ENCODE measurements at places on chromosomes 6 and 20. TPM values are rescaled to one million over a fixed set of nuclear protein-coding genes. Genes with fewer than 3 reads are reported as not detected.

Gene ANKRD66
- not detected for total RNA-seq

Gene IYD
- not detected for total RNA-seq

DNA sequence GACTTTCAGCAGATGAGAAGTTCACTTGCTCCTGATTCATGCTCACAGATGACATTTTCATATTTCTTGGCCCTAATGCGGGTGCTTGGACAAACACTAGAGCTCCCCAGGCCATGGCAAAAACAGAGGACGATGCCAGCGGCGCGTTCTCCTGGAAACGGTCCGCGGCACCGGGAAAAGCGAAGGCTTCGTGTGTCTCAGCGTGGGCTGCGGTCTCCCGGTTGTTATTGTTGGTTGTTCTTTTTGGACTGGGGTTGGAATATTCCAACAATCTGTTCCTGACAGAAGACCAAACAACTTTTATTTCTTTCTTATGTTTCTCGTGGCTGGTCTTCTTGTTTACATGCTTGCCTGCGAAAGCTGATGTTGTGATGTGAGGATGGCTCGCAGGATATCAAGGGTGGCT is 46.8 kb upstream of the NEDD9 start:
- no peak overlapping the region for H3K4me3 ChIP-seq
- H3K36me3 ChIP-seq: no peaks in the 10 kb centered on the region
- peaks cover 32% of the 10 kb centered on the region for H3K4me1 ChIP-seq
- no peaks in the 10 kb centered on the region for H3K27me3 ChIP-seq
- no peak overlapping the region for H3K27ac ChIP-seq

DNA sequence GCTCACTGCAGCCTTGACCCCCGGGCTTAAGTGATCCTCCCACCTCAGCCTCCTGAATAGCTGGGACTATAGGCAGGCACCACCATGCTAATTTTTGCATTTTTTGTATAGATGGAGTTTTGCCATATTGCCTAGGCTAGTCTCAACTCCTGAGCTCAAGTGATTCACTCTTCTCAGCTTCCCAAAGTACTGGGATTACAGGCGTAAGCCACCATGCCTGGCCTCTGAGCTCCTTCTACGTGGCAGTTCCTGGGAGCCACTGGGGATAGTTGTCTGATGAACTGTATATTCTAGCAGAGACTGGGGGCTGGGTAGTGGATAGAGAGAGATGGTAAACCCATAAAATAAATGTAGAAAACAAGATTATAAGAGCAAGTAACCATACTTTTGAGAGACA is 26.1 kb downstream of the IYD start:
- H3K4me3 ChIP-seq: no peak overlapping the region
- DNase-seq: no peak
- H3K27ac ChIP-seq: no peak overlapping the region

Gene TCF19
- 21.7 TPM for total RNA-seq

Gene AIF1
- total RNA-seq: not detected

DNA sequence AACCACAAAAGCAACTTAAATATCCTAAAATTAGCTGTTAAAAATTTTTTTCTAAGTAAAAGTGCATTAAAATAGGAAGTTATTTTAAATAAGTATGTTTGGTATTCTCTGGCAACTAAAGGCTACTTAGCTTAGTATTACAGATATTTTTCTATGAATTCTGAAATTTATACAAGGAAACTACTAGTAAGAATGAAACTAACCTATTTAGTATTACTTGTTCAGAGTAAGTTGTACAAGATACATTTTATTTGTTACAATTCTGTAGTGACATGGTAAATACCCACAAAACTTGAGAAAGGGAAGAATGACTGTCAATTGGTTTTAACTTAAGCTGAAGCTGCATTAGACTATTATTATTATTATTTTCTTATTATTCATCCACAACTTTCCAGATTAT is 6.5 kb downstream of the PHIP start:
- no peak for DNase-seq
- H3K4me1 ChIP-seq: peaks cover 42% of the 10 kb centered on the region
- peaks cover 4% of the 10 kb centered on the region for H3K36me3 ChIP-seq
- no peaks in the 10 kb centered on the region for H3K27me3 ChIP-seq
- no peak overlapping the region for H3K27ac ChIP-seq

DNA sequence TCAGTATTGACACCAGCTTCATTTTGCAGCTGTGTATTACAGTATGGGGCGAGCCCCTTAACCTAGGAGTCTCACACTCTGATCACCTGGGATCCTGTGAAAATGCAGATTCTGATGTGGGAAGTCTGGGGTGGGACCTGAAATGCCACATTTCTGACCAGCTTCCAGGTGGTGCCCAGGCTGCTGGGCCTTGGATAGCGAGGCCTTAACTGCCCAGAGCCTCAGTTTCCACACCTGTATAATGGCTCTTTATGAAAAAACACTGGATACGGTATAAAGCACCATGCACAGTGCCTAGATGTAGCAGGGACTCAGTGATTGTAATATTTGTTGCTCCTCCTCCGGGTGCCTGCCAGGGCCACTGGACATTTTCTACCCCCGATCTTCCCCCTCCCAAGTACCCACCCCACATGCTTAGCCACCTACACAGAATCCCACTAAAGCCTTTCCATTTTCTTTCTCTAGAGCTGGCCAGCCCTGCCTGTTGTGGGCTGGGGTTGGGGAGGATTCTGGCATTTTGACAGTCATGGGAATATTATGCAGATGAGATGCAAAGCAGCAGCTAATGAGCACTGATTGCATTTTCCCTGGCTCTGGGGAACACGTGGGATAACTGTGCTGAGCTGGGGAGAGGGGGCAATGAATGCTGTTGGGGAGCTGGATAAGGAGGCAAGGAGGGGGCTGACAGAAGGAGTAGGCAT is 44.8 kb downstream of the SPDEF start:
- no peak overlapping the region for H3K27ac ChIP-seq
- no peak for DNase-seq
- peaks cover 5% of the 10 kb centered on the region for H3K27me3 ChIP-seq
- no peak overlapping the region for H3K4me3 ChIP-seq

DNA sequence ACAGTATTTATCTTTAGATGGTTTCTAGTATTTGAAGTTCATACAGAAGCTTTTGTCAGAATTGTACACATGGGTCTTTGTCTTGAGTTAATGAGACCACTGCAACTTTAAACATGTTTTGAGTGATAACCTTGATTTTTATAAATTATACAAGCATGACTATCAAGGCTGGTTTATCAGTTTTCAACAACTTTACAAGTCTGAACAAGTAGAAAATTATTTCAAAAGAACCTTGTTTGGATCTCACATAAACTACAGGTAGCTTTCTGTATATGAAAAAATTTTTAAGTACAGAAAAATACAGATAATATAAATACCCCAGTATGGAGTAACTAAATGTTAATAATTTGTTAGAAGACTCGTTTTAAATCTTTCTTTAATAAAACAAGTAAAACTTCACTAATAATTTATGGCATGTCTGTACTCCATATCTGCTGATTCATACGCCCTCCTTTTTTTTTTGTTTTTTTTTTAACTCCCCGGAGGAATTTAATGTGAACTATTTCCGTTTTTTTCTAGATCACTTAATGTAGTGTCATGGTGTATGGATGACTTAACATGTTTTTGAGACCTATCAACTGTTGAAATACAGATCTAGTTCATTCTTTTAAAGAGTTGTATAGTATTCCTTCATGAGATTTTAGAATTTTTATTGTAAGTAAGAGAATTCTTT is 18.3 kb downstream of the VAPB start:
- H3K36me3 ChIP-seq: peaks cover 4% of the 10 kb centered on the region
- no peak for DNase-seq
- no peak overlapping the region for H3K4me3 ChIP-seq
- no peak overlapping the region for H3K27ac ChIP-seq

DNA sequence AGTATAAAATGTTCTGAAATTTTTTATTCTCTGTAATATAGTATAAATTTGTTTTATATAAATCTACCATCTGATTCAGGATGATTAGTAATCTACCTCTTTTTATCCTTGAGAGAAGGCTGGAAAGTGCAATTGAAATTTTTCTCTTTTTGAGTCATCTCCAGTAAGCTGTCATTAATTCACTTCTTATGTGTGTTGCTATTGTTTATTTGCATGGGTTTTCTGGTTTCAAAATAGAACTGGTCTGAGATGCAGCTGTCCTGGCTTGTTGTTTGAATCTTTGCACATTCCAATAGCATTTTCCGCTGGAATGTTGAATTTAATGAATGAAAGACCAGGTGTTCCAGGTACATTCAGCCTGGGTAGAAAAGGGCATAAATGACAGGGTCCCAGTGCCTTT is 24.3 kb upstream of the TAB2 start:
- H3K4me3 ChIP-seq: no peak overlapping the region
- H3K27ac ChIP-seq: no peak overlapping the region
- H3K27me3 ChIP-seq: no peaks in the 10 kb centered on the region
- H3K36me3 ChIP-seq: no peaks in the 10 kb centered on the region

- peaks cover 14% of the 10 kb centered on the region for H3K27me3 ChIP-seq
- no peak overlapping the region for H3K4me3 ChIP-seq
- peaks cover 53% of the 10 kb centered on the region for H3K4me1 ChIP-seq
- no peak overlapping the region for H3K27ac ChIP-seq
- peaks cover 3% of the 10 kb centered on the region for H3K36me3 ChIP-seq
Observed at GRCh38 chr6:23175391-23175790, 606.0 kb downstream of the HDGFL1 start.

Gene TNFRSF21
- total RNA-seq: 16.4 TPM

Gene MCM3
- 210 TPM for total RNA-seq

Gene ASF1A
- 40.1 TPM for total RNA-seq

- H3K36me3 ChIP-seq: peaks cover 3% of the 10 kb centered on the region
- H3K4me3 ChIP-seq: no peak overlapping the region
- H3K27ac ChIP-seq: no peak overlapping the region
Observed at GRCh38 chr6:111777357-111777756, 95.9 kb downstream of the FYN start.

DNA sequence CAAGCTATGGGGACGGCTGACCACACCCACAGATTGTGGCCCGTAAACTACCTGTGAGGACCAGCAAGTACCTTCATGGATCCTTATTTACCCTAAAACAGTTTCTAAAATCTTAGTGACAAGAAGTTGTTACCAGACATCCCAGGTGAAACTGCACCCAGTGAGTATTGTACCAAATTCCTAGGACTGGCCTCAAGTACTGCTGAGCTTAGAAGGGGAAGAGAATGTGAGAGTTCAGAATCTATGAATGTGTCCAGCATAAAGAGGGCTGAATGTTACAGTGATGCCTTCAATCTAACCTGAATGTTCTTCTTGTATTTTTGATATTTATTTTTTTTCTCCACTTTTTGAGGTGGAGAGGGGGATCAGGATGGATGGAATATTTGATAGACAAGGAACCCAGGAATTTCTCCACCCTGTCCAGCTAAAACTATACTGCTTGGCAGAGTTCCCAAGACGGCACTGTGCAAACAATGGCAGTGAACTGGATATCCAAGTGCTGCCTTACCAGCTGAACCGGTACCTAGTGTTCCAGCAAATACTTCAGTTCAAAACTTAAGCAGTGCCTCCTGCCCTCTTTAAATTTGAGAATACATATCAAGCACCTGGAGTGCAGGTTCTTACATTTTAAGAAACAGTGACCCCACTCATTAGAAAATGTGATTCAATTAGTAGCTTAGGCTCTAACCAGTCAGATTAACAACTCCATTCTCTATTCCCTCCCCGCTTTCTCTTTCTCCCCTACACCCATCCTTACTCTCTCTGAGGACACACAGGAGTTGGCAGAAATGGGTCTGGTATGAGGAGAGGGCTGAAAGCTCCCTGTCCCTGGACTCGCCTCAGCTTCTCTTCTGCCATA is 427.3 kb upstream of the FLRT3 start:
- H3K27ac ChIP-seq: no peak overlapping the region
- no peaks in the 10 kb centered on the region for H3K27me3 ChIP-seq
- H3K36me3 ChIP-seq: no peaks in the 10 kb centered on the region

Gene PEX6
- total RNA-seq: 21.7 TPM

Gene HDGFL1
- total RNA-seq: not detected
